ENCODE measurements at places on chromosomes 1 and 21. TPM values are rescaled to one million over a fixed set of nuclear protein-coding genes. Genes with fewer than 3 reads are reported as not detected.

OLFM3 gene
- 0.25 TPM for total RNA-seq

DNA sequence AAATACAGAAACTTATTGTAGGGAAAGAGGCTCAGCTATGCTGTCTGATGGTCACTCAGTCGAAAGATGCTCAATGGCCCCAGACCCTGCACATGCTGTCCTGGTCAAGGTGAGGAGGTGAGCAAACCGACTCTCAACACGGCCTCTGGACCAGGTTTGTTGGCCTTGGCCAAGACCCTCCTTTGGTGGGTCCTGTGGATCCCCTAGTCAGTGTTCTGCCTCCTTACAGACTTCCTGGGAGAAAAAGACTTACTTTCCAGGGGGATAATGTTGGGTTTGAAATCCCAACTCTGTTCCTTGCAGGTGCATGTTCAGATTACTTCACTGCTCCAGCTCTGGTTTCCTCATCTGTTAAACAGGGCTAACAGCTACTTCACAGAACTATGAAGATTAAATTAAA is 53.8 kb downstream of the FAM78B start:
- H3K27me3 ChIP-seq: peaks cover 17% of the 10 kb centered on the region
- H3K4me3 ChIP-seq: no peak overlapping the region
- H3K4me1 ChIP-seq: no peaks in the 10 kb centered on the region
- no peak overlapping the region for H3K27ac ChIP-seq
- DNase-seq: no peak
- H3K36me3 ChIP-seq: no peaks in the 10 kb centered on the region

DNA sequence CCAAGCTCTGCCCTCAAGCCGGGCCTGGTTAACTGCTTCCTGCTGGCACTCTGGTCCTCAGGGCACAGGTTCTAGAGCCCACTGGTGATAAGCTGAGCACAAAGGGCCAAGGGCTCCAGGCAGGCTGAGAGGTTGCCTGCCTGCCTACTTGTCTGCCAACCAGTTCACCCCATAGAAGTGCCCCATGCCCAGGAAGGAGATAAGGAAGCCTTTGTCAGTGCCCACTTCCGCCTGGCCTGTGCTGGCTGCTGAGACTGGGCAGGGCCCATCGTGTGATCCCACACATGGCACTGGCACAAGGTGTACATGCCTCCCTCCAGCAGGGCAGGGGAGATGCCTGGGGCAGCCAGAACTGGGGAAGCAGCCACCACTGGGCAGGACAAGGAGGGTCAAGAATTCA is 24.1 kb downstream of the SLC9A1 start:
- no peak overlapping the region for H3K27ac ChIP-seq
- H3K4me1 ChIP-seq: peaks cover 10% of the 10 kb centered on the region
- H3K4me3 ChIP-seq: no peak overlapping the region
- H3K27me3 ChIP-seq: no peaks in the 10 kb centered on the region
- H3K36me3 ChIP-seq: no peaks in the 10 kb centered on the region

GRCh38 chr1:153679337-153680119 is 1.0 kb downstream of the NPR1 start:
- H3K27ac ChIP-seq: no peak overlapping the region
- peak; percentile 23 for DNase-seq
- peaks cover 23% of the 10 kb centered on the region for H3K4me1 ChIP-seq
- peak overlapping the region; percentile 65 for H3K4me3 ChIP-seq
- H3K36me3 ChIP-seq: no peaks in the 10 kb centered on the region

DNA sequence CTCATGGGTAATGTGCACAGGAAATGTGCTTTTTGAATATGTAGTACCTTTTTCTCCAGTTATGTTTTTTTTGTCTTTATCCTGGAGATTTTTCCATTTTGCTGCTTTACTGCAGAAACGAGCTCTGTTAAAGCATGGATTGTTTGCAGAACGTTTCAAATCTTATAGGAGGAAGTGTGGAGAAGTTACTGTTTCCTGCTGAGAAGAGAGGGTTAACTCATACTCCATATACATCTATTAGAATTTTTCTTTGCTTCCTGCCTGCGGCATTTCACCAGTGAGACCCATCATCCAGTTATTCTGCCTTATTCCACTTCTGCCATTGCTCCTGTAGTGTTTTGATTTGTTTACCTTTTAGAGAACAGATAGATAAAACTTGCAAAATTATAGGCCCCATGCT is 2.0 kb downstream of the RPRD2 start:
- H3K36me3 ChIP-seq: no peaks in the 10 kb centered on the region
- peaks cover 43% of the 10 kb centered on the region for H3K4me1 ChIP-seq
- H3K27me3 ChIP-seq: peaks cover 2% of the 10 kb centered on the region
- H3K27ac ChIP-seq: peak overlapping the region; percentile 100
- no peak for DNase-seq

GPR3 gene
- 6.1 TPM for total RNA-seq

GRCh38 chr1:37902983-37903382 is 43.6 kb upstream of the MTF1 start:
- DNase-seq: no peak
- H3K4me3 ChIP-seq: no peak overlapping the region
- H3K4me1 ChIP-seq: no peaks in the 10 kb centered on the region
- H3K36me3 ChIP-seq: peaks cover 19% of the 10 kb centered on the region
- H3K27me3 ChIP-seq: no peaks in the 10 kb centered on the region

- no peaks in the 10 kb centered on the region for H3K4me1 ChIP-seq
- H3K27ac ChIP-seq: no peak overlapping the region
- no peak overlapping the region for H3K4me3 ChIP-seq
- H3K27me3 ChIP-seq: peaks cover 39% of the 10 kb centered on the region
- H3K36me3 ChIP-seq: no peaks in the 10 kb centered on the region
Observed at GRCh38 chr1:184987696-184988095, 13.4 kb upstream of the NIBAN1 start.

DNA sequence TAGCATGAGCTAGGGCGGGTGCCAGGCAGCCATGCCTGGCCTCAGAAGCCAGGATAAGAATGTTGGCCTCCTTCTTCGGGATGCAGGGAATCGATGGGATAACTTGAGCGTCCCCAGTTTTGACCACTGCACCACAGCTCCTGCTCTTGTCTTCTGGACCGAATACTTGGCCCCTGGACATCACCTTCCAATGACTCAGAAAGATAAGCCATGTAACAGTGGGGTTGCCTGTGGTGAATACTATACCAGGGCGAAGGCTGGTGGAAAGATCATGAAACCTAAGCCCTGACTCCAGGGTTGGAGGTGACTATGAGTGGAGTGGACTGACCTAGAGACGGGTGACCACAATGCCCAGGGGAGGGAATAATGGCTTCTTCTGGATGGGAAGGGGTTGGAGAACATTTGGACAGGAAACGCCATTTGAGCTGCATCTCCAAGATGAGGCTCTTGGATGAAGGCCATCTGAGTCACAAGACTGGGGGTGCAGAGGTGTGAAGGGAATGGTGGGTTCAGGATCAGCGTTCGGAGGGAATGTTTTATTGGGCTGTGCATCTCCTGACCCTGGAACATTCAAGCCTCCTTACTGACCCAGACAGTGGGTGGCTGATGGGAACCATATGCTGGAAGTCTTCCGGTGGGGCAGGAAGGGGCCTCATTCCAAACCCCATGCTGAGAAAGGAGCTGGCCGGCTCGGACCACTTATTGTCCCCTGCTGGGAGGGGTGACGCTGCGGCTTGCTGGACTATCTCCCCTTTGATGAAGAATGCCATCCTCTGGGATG is 18.5 kb upstream of the KCNE2 start:
- no peak overlapping the region for H3K4me3 ChIP-seq
- H3K36me3 ChIP-seq: no peaks in the 10 kb centered on the region
- peaks cover 27% of the 10 kb centered on the region for H3K4me1 ChIP-seq
- H3K27ac ChIP-seq: no peak overlapping the region

PTPN14 gene
- 26.4 TPM for total RNA-seq

TCHH gene
- total RNA-seq: not detected

DNA sequence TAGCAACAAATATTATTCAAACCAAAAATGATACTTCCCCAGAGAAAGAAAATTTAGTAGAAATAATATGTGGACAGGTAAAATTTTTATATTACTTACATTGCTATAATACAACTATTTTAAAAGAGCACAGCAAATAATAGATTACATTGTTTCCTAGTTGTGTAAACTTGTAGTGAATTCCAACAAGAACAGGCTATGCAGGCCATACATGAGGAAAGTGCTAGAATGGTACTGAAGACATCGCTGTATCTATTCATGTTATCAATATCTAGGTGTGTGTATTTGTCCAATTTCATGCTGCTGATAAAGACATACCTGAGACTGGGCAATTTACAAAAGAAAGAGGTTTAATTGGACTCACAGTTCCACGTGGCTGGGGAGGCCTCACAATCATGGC is 47.9 kb upstream of the ADGRL2 start:
- H3K4me1 ChIP-seq: no peaks in the 10 kb centered on the region
- H3K27ac ChIP-seq: no peak overlapping the region
- no peaks in the 10 kb centered on the region for H3K36me3 ChIP-seq
- no peak overlapping the region for H3K4me3 ChIP-seq

DNA sequence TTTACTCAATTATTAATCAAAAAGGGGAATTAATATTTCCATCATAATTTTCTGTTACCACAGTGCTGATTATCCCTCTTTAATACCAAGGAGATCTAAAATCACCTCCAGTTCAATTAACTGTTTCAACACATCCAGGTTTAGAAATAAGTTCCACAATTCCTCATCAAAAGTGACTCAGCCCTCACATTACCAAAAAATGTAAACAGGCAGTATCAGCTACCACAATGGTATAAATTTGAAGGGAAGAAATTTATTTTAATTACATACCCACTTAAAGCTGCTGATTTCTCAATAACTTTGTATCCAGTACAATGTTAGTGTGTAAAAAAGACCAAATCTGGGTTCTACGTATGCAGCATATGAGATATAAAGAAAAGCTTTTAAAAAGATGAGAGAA is 51.9 kb downstream of the EIF4G3 start:
- no peak overlapping the region for H3K4me3 ChIP-seq
- H3K36me3 ChIP-seq: peaks cover 14% of the 10 kb centered on the region

- DNase-seq: no peak
- H3K4me1 ChIP-seq: peaks cover 23% of the 10 kb centered on the region
- H3K4me3 ChIP-seq: no peak overlapping the region
- H3K27me3 ChIP-seq: peaks cover 4% of the 10 kb centered on the region
- no peaks in the 10 kb centered on the region for H3K36me3 ChIP-seq
Observed at GRCh38 chr1:201164645-201165044, 10.4 kb upstream of the TMEM9 start.

CHRM3 gene
- total RNA-seq: 2.7 TPM

GRCh38 chr1:205199931-205200299 is 11.6 kb downstream of the DSTYK start:
- no peak overlapping the region for H3K27ac ChIP-seq
- H3K4me1 ChIP-seq: peaks cover 45% of the 10 kb centered on the region
- H3K36me3 ChIP-seq: no peaks in the 10 kb centered on the region
- no peaks in the 10 kb centered on the region for H3K27me3 ChIP-seq

TGFB2 gene
- 11.4 TPM for total RNA-seq

DNA sequence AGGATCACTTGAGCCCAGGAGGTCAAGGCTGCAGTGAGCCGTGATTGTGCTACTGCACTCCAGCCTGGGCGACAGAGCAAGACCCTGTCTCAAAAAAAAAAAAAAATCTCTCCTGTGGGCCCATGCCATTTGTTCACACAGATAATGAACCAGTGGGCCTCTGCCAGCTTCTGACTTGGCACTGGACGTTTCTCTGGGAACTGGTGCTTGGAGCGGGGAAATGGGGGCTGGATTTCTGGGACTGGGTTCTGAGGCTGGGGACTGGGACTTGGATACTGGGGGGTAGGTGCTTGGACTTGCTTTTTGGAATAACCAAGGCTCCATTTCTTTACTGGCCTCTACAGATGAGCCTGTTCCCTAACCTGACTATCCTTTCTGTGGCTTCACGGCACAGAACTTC is 9.7 kb downstream of the IFI6 start:
- H3K4me3 ChIP-seq: peak overlapping the region; percentile 1
- peaks cover 5% of the 10 kb centered on the region for H3K27me3 ChIP-seq

GRIK1 gene
- 0.77 TPM for total RNA-seq

DNA sequence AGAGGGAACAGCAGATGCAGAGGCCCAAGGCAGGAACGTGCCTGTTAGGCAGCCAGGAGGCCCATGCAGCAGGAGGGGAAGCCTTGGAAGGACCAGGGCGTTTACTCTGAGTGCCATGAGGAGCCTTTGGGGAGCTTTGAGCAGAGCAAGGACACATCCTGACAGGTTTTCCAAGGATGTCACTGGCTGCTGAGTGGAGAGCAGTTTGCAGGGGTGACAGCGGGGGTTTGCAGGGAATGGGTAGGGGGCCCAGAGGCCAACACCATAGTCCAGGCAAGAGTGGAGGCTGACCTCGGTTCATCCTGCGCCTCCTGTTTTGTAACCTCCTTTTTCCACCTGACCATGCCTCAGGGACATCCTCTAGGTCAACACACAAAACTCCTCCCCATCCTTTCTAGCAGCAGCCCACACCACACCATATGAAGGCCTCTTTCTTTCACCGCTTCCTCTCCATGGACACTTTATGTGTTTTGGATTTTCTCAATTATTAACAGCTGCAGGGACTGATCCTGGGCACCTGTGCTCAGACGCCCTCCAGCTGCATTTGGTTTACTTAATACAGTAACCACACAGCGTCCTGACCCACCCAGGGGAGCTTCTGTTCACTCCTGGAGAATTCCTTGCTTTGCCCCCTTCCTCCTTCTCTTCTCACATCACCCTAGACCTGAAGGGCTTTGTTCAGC is 528.5 kb downstream of the MATN1 start:
- H3K4me1 ChIP-seq: no peaks in the 10 kb centered on the region
- no peak overlapping the region for H3K4me3 ChIP-seq
- H3K27me3 ChIP-seq: peaks cover 26% of the 10 kb centered on the region
- no peaks in the 10 kb centered on the region for H3K36me3 ChIP-seq
- DNase-seq: no peak
- H3K27ac ChIP-seq: no peak overlapping the region

- no peaks in the 10 kb centered on the region for H3K27me3 ChIP-seq
- H3K36me3 ChIP-seq: peaks cover 7% of the 10 kb centered on the region
- no peak overlapping the region for H3K27ac ChIP-seq
Observed at GRCh38 chr1:183148599-183148998, 37.5 kb upstream of the LAMC2 start.

CRYAA gene
- total RNA-seq: not detected

GRCh38 chr1:36083219-36083618 is 675 bp upstream of the TEKT2 start:
- H3K27me3 ChIP-seq: no peaks in the 10 kb centered on the region
- H3K27ac ChIP-seq: no peak overlapping the region
- no peak for DNase-seq

GRCh38 chr1:66351478-66351877 is 182.5 kb upstream of the SGIP1 start:
- peaks cover 4% of the 10 kb centered on the region for H3K36me3 ChIP-seq
- peak overlapping the region; percentile 94 for H3K27ac ChIP-seq
- DNase-seq: no peak
- H3K27me3 ChIP-seq: no peaks in the 10 kb centered on the region
- H3K4me1 ChIP-seq: peaks cover 91% of the 10 kb centered on the region
- H3K4me3 ChIP-seq: peak overlapping the region; percentile 65

- H3K27me3 ChIP-seq: no peaks in the 10 kb centered on the region
- peaks cover 57% of the 10 kb centered on the region for H3K4me1 ChIP-seq
- H3K36me3 ChIP-seq: peaks cover 9% of the 10 kb centered on the region
- H3K27ac ChIP-seq: peak overlapping the region; percentile 52
Observed at GRCh38 chr21:34180826-34181359, 107.5 kb downstream of the MRPS6 start.

ZNF683 gene
- not detected for total RNA-seq

DNA sequence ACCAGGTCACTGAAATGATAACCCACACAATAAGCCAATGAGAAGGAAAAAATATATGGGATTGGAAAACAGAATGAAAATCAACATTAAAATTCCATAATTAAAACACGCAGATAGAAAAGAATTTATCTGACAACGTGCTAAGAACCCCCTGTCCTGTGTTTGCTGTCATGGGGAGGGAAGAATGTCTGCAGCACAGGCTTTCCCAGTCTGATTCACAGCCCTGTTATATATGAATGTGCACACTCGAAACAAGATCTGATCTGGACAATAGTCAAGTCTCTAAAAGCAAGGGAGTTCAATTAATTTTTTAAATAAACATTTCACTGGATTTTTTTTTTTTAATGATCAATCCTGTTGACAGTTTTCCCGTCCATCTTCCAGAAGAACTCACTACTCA is 220.0 kb downstream of the RERE start:
- peaks cover 32% of the 10 kb centered on the region for H3K4me1 ChIP-seq
- H3K27ac ChIP-seq: no peak overlapping the region
- H3K36me3 ChIP-seq: peaks cover 12% of the 10 kb centered on the region
- H3K4me3 ChIP-seq: no peak overlapping the region
- no peak for DNase-seq

Measured in neural crest cell (in vitro differentiated cells).